Hematopoietic multipotent progenitor cell treated with erythropoietin and hydrocortisone succinate and interleukin-3 and kit ligand, for 4 days (in vitro differentiated cells): ENCODE measurements at places on chromosomes 11 and 22.

GRCh38 chr11:70360211-70360610 is 38.1 kb upstream of the CTTN start:
- DNase-seq = no peak

- DNase-seq = no peak
Measured at GRCh38 chr11:119372260-119373058, 9.0 kb downstream of the USP2 start.

- DNase-seq = peak; percentile 3
Measured at GRCh38 chr11:134666273-134667174, 254.5 kb upstream of the B3GAT1 start.

- no peak for DNase-seq
Measured at GRCh38 chr11:57543593-57543992, 6.2 kb downstream of the SMTNL1 start.

DNA sequence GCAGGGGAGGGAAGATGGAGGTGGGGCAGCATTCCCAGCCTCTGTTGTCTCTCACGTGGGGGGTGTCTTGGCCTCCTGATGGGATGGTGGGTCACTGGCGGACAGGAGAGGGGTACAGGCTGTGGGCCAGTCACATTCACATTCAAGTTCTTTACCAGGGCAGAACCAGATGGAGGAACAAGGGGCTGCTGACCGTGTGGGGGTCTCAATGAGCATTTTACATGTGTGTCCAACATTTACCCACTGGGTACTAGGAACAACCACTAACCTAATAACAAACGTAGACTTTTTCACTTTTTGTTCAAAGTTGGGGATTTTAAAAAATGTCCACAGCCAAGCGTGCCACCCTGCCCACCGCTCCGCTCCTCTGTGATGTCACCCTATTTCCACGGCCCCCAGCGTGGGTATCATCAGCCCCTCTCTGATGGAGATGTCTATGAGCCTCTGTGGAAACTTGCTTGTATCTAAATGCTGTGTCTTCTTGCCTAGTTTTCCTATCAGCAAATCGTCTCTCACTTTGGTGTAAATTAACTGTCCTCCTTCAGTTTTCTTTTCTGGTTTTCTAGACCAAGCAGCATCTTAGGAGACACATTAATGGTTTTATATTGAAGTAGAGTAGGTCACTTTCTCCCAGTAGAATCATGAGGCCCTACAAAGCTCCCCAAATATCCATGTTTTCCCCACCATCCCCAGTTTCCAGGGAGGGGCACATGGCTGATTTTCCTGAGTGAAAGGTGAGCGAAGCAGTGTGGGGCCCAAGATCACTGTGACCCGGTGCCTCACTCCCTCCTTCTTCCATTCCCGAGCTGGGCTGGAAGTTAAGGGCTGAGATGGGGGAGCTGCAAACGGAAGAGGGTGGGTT is 936.7 kb downstream of the BRD1 start:
- DNase-seq = no peak

DNA sequence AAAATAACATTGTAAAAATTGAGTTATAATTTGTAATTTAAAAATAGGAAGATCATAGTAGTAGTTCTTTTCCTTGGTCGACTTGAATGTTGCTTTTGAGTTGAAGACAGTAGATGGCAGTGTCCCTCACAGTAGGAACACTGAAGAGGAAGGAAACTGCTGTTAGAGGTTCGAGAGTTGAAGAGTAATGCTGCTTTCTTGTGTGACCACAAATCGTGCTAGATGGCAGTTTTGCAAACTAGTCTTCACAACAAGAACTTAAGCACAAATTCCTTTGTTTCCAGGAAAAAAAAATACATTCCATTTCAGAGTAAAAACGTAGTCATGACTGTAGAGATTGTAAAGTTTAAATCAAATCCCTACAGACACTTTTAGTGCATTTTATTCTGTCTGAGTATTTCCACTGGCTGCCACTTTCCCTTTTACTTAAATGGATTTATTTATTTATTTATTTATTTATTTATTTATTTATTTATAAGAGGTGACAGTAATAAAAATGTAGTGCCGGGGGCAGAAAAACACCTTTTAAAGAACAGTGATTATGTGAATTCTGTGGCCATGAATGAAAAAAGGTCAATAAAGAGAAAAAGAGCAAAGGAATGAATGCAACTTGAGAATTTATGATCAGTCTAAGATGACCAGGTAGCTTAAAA is 54.6 kb downstream of the SPECC1L start:
- DNase-seq = peak; percentile 92

GRCh38 chr11:117684111-117684510 is 112.9 kb downstream of the DSCAML1 start:
- DNase-seq = peak; percentile 22

- DNase-seq = no peak
Measured at GRCh38 chr22:29263791-29264276, 3.9 kb downstream of the RHBDD3 start.

- no peak for DNase-seq
Measured at GRCh38 chr11:129639300-129639699, 176.3 kb upstream of the TMEM45B start.

DNA sequence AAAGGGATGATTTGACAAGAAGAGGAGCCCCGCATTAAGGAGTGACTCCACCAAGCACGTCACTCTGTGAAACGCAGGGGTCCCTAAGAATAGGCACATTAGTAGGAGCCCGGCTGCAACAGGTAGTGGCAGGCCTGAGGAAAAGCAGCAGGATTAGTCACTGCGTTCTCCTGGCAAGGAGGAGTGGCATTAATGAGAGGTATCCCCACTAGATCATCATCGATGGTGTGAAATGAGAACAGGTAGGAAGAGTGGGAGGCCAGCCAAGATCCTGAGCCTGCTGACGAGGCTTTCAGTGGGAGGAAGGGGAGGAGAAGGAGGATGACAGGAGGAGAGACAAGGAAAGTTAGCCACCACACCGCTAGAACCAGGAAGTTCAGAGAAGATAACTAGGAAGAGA is 38.6 kb downstream of the NRXN2 start:
- no peak for DNase-seq

DNA sequence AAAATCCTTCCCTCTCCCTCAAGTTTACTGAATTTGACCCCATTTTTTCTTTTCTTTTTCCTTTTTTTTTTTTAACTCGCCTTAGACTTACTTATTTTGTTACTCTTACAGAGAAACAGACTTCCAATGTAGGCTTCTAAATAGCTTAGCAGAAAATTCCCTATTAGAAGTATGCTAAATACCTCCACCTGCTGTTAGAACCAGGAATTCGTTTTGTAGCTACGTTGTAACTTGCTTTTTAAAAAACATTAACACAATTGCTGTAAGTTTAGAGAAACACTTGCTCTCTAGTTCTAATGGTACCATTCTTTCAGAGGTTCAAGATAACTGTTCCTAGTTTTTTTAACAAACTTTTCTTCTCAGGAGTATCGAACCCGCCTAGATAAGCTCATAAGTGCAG is 324.2 kb downstream of the DCDC1 start:
- peak; percentile 46 for DNase-seq

GRCh38 chr22:41501209-41501608 is 32.3 kb downstream of the ACO2 start:
- DNase-seq = peak; percentile 66

- DNase-seq = no peak
Measured at GRCh38 chr22:22820626-22821025, 67.0 kb upstream of the IGLL5 start.

GRCh38 chr22:48218889-48219420 is 1456.5 kb downstream of the TBC1D22A start:
- DNase-seq = no peak

DNA sequence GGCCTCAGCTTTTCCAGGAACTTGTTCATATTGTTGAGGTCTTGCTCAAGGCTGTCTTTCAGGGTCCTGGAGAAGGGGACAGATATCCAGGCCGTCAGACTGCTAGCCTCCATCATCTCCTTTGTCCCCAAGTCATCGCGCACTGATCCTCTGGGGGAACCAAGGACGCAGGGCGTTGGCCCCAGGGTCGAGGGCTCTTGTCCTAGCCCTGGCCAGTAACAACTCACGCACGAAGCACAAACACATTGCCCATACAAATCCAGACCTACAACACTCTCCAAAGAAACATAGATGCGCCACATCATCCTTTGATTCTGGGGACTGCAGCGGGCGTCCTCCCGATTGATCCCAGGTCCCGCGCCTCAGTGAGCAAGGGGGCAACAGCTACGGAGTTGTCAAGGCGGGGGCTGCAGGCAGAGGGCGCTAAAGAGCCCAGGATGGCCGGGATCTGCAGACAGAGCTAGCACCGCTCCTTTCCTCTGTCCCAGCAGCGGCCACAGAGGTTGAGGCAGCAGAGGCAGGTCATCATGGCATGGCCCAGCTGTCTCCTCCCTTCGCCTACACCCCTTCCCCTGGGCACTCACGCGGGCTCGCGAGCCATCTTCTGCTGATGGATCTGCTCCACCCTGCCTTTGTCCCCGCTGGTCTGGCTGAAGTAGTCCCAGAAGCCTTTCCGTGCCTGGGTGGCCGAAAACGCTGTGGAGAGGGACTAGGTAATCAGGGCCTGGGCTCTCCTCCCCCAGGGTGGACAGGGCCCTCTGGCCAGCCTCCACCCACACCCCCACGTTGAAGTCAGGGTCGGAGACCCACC is 472 bp downstream of the APOA5 start:
- peak; percentile 86 for DNase-seq

DNA sequence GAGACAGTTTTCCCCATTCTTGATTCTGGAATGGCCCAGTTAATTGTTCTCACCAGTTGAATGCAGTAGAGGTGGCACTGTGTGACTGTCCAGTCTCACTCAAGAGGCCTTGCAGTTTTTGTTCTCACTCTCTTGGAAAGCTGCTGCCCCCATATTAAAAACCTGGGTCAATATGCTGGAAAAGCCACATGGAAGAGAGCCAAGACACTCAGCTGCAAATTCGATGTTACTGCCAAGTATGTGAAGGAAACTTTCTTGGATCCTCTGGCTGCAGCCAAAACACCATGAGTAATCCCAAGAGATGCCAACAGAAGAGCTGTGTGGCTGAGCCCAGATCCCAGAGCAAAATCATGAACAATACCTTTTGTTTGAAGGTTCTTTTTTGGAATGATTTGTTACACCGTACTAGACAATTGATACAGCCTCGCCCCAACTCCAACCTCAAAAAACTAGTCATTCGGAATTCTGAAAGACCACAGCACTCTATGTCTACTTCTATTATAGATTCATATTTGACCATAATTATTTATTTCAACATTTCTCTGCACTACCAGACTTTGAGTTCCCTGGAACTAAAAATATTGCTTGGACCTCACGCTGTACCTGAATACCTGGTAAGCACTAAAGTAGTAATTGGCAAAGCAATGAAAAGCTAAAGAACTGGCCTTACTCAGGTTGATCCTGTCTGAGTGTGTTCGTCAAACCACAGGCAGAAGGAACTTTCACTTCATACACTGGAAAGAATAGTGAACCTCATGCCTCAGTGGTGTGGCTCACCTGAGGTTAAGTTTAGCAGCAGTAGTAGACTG is 378.8 kb downstream of the ETS1 start:
- DNase-seq = no peak

DNA sequence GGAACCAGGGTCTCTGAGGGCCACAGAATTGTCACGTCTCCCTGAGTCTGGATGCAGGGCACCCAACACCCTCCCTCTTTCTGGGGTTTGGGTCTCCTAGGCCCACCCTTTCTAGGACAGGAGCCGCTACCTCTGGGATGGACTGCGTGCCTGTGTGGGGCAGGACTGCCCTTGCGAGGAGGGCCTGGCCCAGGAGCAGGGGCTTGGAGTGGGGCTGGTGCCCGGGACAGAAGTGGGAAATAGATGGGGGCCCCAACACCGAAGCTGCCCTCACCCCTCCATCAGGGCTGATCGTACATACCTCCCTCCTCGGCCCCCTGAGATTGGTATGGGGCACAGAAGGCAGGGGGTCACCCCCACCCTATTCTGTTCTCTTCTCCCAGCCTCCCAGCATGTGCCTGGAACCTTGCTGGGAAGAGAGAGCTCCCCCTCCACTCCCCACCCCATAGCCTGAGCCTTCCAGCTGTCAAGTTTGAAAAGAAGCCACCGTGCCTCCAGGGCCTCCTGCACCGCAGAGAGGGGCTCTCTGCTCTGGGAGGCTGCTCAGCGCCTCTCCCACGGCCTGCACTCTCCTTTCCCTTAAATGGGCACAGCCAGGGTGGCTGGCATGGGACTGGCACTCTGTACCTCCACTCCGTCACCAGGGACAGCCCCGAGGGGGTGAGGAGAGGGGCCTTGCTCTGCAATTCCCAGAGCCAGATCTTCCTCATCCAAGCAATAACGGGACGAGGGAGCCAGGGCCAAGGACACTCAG is 1.8 kb downstream of the LRRC10B start:
- no peak for DNase-seq

GRCh38 chr22:19492504-19493174 is 12.9 kb downstream of the CDC45 start:
- DNase-seq = no peak
